ENCODE measurements at places on chromosomes 4 and X.

DNA sequence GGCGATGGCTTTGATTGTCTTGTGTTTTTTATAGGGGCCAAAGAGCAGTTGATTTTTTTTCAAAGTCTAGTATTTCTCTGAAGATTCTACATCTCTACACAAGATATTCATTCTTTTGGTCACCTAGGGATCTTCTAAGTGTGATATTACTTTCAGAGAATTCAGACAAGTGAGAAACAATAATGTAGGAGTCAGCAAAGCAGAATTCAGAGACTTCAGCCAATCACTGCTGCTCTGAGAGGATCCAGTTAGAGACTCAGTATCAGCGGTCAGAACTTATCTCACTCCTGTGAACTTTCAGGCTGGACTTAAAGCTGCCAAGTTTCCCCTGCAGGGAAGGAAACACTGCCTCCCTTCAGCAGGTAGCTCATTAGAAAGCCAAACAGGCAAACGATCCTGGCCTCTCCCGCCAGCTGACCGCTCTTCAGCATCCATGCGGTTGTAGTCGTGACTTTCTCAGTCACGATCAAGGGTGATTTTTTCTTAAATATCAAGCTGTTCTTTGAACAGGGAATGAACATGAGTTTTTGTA is 59.2 kb downstream of the NSUN7 start:
- no peak for DNase-seq

GRCh38 chrX:15854080-15854655 is 445 bp downstream of the AP1S2 start:
- peak; percentile 61 for DNase-seq

- no peak for DNase-seq
These were observed 68.2 kb downstream of the MAGEA10 start for GRCh38 chrX:152070144-152070543.

GRCh38 chr4:92012899-92013867 is 290.6 kb upstream of the GRID2 start:
- peak; percentile 2 for DNase-seq

DNA sequence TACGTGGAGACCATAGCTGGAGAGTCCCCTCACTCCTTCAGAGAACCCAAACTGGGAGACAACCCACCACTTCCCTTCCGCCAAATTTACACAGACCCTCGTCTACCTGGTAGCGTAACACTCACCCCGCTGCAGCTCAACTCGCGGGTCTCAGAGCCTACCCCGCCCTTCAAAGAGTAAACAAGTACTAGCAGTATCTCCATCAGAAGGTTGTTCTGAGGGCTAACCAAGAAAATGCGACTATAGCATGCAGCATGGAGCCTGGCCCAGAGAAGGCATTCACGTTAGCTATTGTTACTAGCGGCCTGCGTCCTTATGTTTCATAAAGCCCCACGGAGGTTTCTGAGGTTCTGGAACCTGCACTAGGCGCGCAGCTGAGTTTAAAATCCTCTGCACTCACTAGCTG is 531 bp upstream of the MANBA start:
- no peak for DNase-seq

DNA sequence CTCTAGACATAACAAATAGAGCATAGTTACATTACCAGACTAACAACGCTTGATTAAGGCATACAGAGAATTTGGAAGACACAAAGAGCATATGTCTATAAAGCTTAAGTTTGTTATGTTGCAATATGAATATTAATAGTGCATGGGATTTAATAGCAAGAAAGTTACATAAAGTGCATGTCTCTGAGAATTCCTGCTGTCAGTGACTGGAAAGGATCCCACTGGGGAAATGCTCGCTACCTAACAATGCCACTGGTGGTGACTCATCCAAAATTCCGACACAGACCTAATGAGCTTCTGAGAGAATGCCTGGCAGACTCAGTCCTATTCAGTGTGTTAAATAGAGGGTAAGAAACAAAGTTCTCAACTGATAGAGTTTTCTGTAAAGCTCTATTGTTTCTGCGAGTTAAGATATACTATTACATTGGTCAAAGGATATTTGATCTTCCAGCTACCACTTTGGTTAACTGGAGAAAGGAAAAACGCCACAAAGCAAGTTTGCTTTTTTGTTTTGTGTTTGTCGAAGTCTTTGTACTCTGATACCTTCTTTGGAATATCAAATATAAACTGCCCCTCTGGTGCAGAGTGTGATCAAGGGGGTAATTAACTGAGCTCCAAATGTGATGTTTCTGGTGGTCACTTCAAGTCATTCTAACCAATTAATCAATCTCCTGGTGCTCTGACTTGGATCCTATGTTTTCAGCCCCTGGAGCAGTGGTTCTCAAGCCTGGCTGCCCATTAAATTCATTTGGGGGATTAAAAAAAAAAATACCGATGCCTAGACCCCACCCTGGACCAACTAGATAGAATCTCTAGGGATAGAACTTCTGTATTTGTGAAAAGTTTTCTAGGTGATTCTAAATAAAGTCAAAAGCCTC is 107.9 kb downstream of the PALLD start:
- no peak for DNase-seq

GRCh38 chrX:108426262-108426661 is 12.0 kb downstream of the COL4A6 start:
- DNase-seq: no peak

- DNase-seq: peak; percentile 37
These were observed 19.2 kb downstream of the SUPT20HL2 start for GRCh38 chrX:24294619-24295018.

DNA sequence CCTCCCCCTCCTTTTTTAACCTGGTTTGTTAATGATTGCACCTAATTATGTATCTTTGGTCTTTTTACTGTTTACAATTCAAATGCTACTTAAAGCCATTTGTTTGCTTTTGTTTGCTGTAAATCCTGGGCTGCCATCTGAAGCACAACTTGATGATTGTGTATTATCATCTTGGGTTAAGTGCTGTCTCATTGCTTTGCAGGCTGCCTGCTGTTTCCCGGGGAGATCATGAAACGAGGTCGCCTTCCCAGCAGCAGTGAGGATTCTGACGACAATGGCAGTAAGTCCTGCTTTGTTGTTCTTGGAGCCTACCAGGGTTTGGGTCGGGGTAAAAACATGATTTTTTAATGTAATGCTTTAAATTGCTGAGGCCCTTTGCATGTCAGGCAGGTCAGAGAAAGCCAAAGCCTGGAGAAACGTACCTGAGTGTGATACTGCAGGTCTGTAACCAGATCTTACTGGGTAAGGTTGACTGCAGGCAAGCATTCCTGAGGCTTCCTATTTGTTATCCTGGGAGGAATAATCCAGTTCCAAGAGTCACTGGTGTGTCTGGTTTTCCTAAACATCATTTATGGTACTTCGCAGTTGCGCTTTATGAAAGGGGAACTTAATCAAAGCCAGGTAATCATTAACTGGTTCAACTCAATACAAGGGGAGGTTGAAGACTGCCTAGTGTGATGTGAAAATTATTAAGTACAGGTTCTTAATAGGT is 22.2 kb downstream of the JADE1 start:
- no peak for DNase-seq

DNA sequence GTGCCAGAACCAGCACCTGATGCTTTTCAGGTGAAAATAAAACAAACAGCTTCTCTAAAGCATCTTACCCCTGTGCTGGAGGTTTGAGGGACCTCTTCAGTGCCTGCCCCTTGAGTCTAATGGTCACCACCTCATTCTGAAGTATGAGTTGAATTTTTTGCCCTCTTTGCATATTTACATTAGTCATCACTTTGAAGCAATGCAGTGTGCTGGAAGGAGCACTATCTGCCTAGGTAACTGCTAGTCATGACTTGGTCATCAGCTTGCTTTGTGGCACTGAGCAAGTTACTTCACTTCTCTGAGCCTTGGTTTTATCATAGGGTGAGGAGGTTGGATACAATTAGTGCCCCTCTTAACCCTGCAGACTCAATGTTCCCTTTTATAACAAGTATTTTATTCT is 44.9 kb downstream of the SPATA18 start:
- DNase-seq: no peak

GRCh38 chr4:87835743-87836142 is 3.0 kb downstream of the MEPE start:
- DNase-seq: no peak

DNA sequence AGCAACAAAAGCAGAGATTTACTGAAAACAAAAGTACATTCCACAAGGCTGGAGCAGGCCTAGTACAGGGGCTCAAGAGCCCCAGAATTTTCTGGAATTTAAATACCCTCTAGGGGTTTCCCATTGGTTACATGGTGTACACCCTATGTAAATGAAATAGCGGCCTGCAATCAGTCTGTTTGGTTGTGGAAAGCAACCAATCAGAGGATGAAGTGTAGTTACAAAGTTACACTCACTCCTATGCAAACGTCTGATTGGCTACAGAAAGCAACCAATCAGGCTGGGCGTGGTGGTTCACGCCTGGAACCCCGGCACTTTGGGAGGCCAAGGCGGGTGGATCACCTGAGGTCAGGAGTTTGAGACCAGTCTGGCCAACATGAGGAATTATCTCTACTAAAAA is 13.8 kb upstream of the TXLNG start:
- no peak for DNase-seq

- DNase-seq: no peak
These were observed 70.9 kb downstream of the HS6ST2 start for GRCh38 chrX:132887569-132887968.

Data from activated CD4-positive, alpha-beta T cell treated with anti-CD3 and anti-CD28 coated beads, Interleukin-2, Interleukin-6, amounts not matched to agents 100 ng/mL and 50 ng/mL, durations not matched to agents 16 hours and 8 hours (primary cell).